ENCODE measurements at places on chromosomes 6 and 20. TPM values are rescaled to one million over a fixed set of nuclear protein-coding genes. Genes with fewer than 3 reads are reported as not detected.
A peak's percentile ranks its signal among the peaks of the same experiment; 100 is the strongest.

TGM3 gene
- not detected for total RNA-seq

PKIB gene
- total RNA-seq, result not detected

NRN1 gene
- total RNA-seq, result 40.8 TPM

BEND6 gene
- total RNA-seq, result 1.3 TPM

POM121L2 gene
- not detected for total RNA-seq

CDH26 gene
- not detected for total RNA-seq

TMEM63B gene
- total RNA-seq, result 9.6 TPM

KIAA1586 gene
- 2.0 TPM for total RNA-seq

BPIFA1 gene
- total RNA-seq, result not detected

HCRTR2 gene
- total RNA-seq, result not detected

TREML2 gene
- total RNA-seq, result not detected

ARFGEF3 gene
- total RNA-seq, result 1.8 TPM

TMEM244 gene
- total RNA-seq, result not detected

GPR63 gene
- total RNA-seq, result 0.85 TPM

- H3K27me3 ChIP-seq, result no peaks in the 10 kb centered on the region
- no peak overlapping the region for H3K4me3 ChIP-seq
- H3K36me3 ChIP-seq, result no peaks in the 10 kb centered on the region
- no peak for DNase-seq
- H3K27ac ChIP-seq, result no peak overlapping the region
Observed at GRCh38 chr6:106254636-106255035, 70.9 kb downstream of the ATG5 start.

GRCh38 chr6:107434812-107435211 lies 24.6 kb downstream of the PDSS2 start:
- DNase-seq, result no peak
- no peaks in the 10 kb centered on the region for H3K36me3 ChIP-seq
- H3K4me1 ChIP-seq, result no peaks in the 10 kb centered on the region
- H3K27ac ChIP-seq, result no peak overlapping the region
- H3K27me3 ChIP-seq, result no peaks in the 10 kb centered on the region

DNA sequence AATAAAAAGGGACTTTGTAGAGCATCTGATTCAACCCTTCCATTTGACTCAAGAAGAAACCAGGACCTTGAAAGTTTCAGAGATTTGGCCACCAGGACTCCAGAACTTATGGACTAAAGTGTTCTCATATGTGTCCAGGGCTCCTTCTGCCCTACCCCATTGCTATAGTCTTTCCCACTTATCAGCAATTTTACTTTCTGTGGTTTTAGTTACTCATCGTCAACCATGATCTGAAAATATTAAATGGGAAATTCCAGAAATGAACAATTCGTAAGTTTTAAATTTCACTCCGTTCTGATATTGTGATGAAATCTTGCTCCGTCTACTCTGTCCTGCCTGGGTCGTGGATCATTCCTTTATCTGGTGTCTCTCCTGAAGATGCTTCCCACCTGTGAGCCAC lies 259.8 kb downstream of the PHACTR1 start:
- no peak overlapping the region for H3K4me3 ChIP-seq
- no peak for DNase-seq
- no peaks in the 10 kb centered on the region for H3K27me3 ChIP-seq
- no peaks in the 10 kb centered on the region for H3K36me3 ChIP-seq
- H3K4me1 ChIP-seq, result no peaks in the 10 kb centered on the region
- peak overlapping the region; percentile 6 for H3K27ac ChIP-seq

- H3K4me3 ChIP-seq, result no peak overlapping the region
- DNase-seq, result no peak
- no peak overlapping the region for H3K27ac ChIP-seq
- H3K36me3 ChIP-seq, result no peaks in the 10 kb centered on the region
- no peaks in the 10 kb centered on the region for H3K4me1 ChIP-seq
Observed at GRCh38 chr6:148398244-148398643, 55.6 kb downstream of the SASH1 start.

DNA sequence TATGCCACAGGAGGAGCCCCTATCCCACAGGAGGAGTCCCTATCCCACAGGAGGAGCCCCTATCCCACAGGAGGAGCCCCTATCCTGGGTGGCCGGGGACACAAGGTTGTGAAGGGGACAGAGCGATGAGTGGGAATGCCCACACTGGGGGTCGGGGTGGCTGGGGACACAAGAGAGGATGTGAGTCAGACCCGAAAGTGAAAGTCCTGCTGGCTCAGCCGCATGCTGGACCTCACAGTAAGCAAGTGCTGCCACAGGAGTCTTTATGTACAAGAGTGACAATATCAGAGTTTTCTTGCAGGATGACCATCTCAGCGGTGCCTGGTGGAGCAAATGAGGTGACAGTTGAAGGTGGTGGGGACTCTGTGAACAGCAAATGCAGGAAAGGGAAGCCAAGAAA lies 93.7 kb downstream of the PSMB1 start:
- H3K27me3 ChIP-seq, result no peaks in the 10 kb centered on the region
- no peaks in the 10 kb centered on the region for H3K4me1 ChIP-seq
- H3K4me3 ChIP-seq, result peak overlapping the region; percentile 38
- DNase-seq, result no peak
- H3K36me3 ChIP-seq, result no peaks in the 10 kb centered on the region
- no peak overlapping the region for H3K27ac ChIP-seq

GRCh38 chr6:11969092-11969491 lies 43.0 kb upstream of the HIVEP1 start:
- H3K4me3 ChIP-seq, result peak overlapping the region; percentile 48
- peak overlapping the region; percentile 15 for H3K27ac ChIP-seq
- no peaks in the 10 kb centered on the region for H3K36me3 ChIP-seq
- H3K4me1 ChIP-seq, result no peaks in the 10 kb centered on the region
- no peak for DNase-seq
- H3K27me3 ChIP-seq, result no peaks in the 10 kb centered on the region

DNA sequence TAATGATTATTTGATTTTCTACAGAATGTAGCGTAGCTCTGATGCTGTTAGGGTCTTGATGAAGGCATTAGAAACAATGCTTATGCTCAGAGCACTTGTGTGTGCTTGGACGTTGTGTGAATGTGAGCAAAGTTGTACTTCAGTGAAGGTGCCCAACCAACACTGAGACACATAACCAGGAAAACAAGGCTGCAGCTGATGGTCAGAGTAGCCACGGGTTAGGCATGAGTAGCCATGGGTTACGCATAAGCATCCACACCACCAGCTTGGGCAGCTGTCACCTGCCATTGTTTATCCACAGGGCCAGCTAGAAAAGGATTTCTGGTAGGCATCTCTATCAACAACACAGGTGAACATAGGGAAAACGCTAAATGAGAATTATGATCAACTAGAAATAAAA lies 326.6 kb downstream of the NRN1 start:
- H3K4me1 ChIP-seq, result no peaks in the 10 kb centered on the region
- H3K27ac ChIP-seq, result no peak overlapping the region
- no peak overlapping the region for H3K4me3 ChIP-seq

GRCh38 chr6:37083243-37084138 lies 78.0 kb downstream of the FGD2 start:
- DNase-seq, result peak; percentile 32
- H3K36me3 ChIP-seq, result no peaks in the 10 kb centered on the region
- H3K27me3 ChIP-seq, result no peaks in the 10 kb centered on the region
- no peak overlapping the region for H3K27ac ChIP-seq
- no peak overlapping the region for H3K4me3 ChIP-seq
- no peaks in the 10 kb centered on the region for H3K4me1 ChIP-seq

GRCh38 chr20:48686238-48687116 lies 141.3 kb downstream of the PREX1 start:
- peak overlapping the region; percentile 80 for H3K27ac ChIP-seq
- H3K4me3 ChIP-seq, result no peak overlapping the region
- peaks cover 12% of the 10 kb centered on the region for H3K36me3 ChIP-seq
- peaks cover 24% of the 10 kb centered on the region for H3K4me1 ChIP-seq
- DNase-seq, result no peak
- no peaks in the 10 kb centered on the region for H3K27me3 ChIP-seq

DNA sequence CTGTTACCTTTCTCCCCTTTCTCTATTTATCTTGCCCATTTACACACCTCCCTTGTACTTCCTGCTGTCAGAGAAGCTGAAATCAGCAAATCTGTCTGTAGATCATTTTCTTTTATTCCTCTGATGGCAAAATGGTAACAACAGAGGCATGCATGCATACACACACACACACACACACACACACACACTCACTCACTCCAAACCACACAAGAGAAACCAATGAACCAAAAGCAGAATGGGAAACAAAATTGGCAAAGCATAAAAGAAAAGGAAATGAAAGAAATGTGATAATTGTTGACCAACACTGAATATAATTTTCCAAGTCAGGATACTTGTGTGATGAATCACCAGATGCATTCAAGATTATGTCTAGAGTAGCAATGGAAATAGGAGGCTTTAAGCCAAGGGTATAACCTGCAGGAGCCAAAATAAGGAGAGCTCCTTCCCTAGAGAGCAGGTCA lies 172.4 kb downstream of the PLCB4 start:
- H3K27me3 ChIP-seq, result no peaks in the 10 kb centered on the region
- no peak overlapping the region for H3K27ac ChIP-seq
- no peaks in the 10 kb centered on the region for H3K4me1 ChIP-seq
- no peak overlapping the region for H3K4me3 ChIP-seq
- DNase-seq, result no peak
- no peaks in the 10 kb centered on the region for H3K36me3 ChIP-seq

GRCh38 chr6:91802431-91802830 lies 1215.6 kb upstream of the MAP3K7 start:
- no peaks in the 10 kb centered on the region for H3K36me3 ChIP-seq
- H3K27ac ChIP-seq, result no peak overlapping the region
- H3K4me3 ChIP-seq, result no peak overlapping the region
- no peak for DNase-seq
- H3K27me3 ChIP-seq, result no peaks in the 10 kb centered on the region

DNA sequence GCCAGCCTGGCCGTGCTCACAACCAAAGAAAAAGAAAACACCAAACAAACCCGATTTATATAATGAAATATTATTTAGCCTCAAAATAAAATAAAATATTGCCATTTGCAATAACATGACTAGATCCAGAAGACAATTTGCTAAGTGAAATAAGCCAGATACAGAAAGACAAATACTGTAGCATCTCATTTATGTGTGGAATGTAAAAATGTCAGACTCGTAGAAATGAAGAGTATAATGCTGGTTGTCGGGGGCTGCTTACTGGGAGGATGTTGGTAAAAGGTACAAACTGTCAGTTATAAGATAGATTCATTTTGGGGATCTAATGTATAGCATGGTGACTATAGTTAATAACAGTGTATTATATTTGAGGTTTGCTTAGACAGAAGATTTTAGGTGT lies 269.7 kb downstream of the THBS2 start:
- no peaks in the 10 kb centered on the region for H3K36me3 ChIP-seq
- H3K4me1 ChIP-seq, result no peaks in the 10 kb centered on the region
- no peaks in the 10 kb centered on the region for H3K27me3 ChIP-seq

GRCh38 chr20:44463466-44463865 lies 12.2 kb upstream of the TTPAL start:
- no peak for DNase-seq
- H3K4me3 ChIP-seq, result no peak overlapping the region
- H3K36me3 ChIP-seq, result no peaks in the 10 kb centered on the region
- H3K27ac ChIP-seq, result no peak overlapping the region

GRCh38 chr20:16505894-16506293 lies 67.4 kb downstream of the KIF16B start:
- peaks cover 34% of the 10 kb centered on the region for H3K36me3 ChIP-seq
- DNase-seq, result no peak
- H3K4me3 ChIP-seq, result no peak overlapping the region
- no peaks in the 10 kb centered on the region for H3K4me1 ChIP-seq
- H3K27ac ChIP-seq, result no peak overlapping the region

DNA sequence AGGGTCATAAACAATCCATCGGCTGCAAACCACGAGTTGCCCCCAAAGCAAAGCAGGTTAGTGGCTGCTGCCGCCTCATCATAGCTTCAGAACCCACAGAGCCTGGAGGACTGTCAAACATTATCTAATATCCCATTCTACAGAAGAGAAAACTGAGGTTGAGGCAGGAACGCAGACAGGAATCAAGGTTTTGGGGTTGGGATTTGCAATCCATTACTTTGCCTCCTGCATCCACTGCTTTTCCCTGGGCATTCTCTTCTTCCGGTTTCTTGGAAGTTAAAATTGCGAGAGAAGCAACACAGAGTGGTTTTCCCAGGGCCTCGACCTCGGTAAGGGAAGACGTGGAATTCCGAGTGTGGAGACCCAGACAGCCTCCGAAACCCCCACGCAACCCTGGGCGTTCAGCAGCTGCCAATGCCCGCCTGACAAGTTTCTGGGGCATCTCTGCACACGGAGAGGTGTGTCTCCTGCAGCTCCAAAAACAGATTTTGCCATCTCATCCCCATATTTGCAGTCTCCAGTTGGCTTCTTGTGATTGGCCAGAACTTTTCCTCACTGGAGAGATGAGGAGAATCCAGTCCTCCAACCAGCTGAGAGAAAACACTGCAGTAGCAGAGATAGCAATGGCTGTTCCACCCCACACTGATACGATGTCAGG lies 45.5 kb upstream of the SNAP25 start:
- H3K4me1 ChIP-seq, result no peaks in the 10 kb centered on the region
- DNase-seq, result no peak
- H3K27ac ChIP-seq, result no peak overlapping the region
- H3K27me3 ChIP-seq, result no peaks in the 10 kb centered on the region

- H3K36me3 ChIP-seq, result no peaks in the 10 kb centered on the region
- H3K27ac ChIP-seq, result no peak overlapping the region
- no peaks in the 10 kb centered on the region for H3K27me3 ChIP-seq
- peaks cover 32% of the 10 kb centered on the region for H3K4me1 ChIP-seq
- H3K4me3 ChIP-seq, result no peak overlapping the region
- no peak for DNase-seq
Observed at GRCh38 chr20:38114353-38114791, 50.7 kb downstream of the TGM2 start.

DNA sequence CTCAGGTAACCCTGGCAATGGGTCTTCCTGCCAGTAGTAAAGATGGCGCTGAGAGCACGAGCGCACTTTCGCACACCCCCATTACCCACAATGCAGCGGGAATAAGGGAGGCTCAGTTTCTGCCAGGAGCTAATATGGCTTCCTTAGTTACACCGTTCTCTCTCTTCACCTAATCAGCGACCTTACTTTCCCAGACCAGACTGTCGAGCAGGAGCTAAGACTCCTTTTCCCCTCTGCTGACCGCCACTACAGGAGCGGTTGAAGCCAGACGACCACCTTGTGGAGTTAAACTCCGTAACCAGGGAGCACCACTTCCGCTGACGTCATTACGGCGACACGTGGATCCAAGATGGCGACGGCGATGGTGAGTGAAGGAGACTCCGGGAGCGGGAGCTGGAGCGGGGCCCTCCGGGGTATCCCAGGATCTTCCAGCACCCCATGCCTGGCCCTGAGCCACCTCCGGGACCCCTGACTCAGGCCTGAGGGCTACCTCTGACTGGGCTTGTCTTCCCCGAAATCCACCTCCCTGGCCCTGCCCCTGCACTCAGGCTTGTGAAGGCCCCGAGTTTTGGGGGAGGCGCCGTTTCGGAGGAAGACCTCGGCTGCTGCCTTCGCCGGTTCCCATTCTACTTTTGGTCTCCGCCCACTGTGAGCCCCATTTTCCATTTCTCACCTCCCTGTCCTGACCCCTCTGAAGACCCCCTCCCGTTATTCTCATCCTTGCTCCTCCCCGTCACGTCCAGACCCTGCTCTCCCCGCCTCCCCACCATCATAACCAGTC lies at the start of gene TM9SF4:
Gene TM9SF4 (plus strand): TSS at position 323 of the 781 bp plus-strand sequence. CDS start 27 bp downstream, at position 350.
- peak within 1 kb of the TSS; percentile 88 for H3K4me3 ChIP-seq
- H3K4me1 ChIP-seq, result peaks cover 20% of the 10 kb centered on the region
- H3K36me3 ChIP-seq, result no peaks in the 10 kb centered on the region
- peak within 1 kb of the TSS; percentile 99 for H3K27ac ChIP-seq
- DNase-seq, result peak; percentile 94

GRCh38 chr6:17984399-17984798 lies 3.0 kb downstream of the KIF13A start:
- H3K4me1 ChIP-seq, result peaks cover 25% of the 10 kb centered on the region
- peak overlapping the region; percentile 6 for H3K27ac ChIP-seq
- no peaks in the 10 kb centered on the region for H3K27me3 ChIP-seq
- peak overlapping the region; percentile 72 for H3K4me3 ChIP-seq
- no peaks in the 10 kb centered on the region for H3K36me3 ChIP-seq
- DNase-seq, result no peak

Data from ascending aorta (tissue), 2 donors.